Lower leg skin (tissue), 4 donors: ENCODE measurements at places on chromosomes 5 and 9. TPM values are rescaled to one million over a fixed set of nuclear protein-coding genes. Genes with fewer than 3 reads are reported as not detected.

The SLC6A7 gene
- total RNA-seq, result not detected

The WDR38 gene
- total RNA-seq, result not detected

DNA sequence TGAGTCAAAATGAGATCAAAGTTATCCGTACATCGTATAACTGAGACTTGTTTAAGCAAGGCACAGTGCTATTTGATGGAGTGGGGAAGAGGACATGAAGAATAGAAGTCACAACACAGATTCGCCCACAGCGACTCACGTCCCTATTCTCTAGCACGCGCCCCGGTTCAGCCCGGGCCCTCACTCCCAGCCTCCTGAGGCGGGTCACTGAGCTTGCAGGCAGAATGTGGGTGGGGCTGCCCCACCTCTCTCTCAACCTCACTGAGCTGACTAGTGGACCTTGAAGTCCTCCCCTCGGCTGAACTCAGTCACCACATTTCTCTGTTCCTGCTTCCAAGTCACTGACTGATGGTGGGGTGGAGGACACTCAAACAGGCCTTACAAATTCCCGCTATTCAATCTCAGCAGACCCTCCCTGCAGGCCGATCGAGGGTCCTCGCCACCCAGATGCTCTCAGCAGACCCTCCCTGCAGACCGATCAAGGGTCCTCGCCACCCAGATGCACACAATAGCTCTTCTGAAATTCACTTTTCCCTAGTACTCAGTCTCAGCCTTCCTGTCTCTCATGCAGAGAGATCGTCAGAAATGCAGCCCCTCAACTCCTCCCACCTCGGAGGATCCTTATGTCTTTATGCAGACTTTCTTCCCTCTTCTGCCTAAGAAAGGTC is 12.9 kb downstream of the GLDC start:
- DNase-seq, result peak; percentile 56

DNA sequence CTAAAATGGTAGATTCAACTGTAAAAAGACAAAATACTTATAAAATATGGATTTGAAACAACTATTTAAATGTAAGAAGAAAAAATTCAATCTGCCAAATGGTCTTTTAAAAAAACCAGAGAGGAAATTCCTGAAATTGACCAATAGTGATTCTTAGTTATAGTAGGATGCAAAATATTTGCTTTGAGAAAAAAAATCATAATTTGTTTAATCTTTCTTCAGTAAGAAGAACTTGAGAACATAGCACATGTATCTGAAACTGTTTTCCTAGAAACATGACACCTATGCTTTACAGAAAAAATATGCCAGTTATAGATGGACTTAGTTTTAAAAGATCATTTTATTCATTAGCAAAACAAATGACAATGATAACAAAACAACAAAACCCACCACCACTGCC is 186.9 kb upstream of the CD180 start:
- no peak for DNase-seq

- no peak for DNase-seq
These were observed 35.1 kb downstream of the PJA2 start for GRCh38 chr5:109374625-109375024.

DNA sequence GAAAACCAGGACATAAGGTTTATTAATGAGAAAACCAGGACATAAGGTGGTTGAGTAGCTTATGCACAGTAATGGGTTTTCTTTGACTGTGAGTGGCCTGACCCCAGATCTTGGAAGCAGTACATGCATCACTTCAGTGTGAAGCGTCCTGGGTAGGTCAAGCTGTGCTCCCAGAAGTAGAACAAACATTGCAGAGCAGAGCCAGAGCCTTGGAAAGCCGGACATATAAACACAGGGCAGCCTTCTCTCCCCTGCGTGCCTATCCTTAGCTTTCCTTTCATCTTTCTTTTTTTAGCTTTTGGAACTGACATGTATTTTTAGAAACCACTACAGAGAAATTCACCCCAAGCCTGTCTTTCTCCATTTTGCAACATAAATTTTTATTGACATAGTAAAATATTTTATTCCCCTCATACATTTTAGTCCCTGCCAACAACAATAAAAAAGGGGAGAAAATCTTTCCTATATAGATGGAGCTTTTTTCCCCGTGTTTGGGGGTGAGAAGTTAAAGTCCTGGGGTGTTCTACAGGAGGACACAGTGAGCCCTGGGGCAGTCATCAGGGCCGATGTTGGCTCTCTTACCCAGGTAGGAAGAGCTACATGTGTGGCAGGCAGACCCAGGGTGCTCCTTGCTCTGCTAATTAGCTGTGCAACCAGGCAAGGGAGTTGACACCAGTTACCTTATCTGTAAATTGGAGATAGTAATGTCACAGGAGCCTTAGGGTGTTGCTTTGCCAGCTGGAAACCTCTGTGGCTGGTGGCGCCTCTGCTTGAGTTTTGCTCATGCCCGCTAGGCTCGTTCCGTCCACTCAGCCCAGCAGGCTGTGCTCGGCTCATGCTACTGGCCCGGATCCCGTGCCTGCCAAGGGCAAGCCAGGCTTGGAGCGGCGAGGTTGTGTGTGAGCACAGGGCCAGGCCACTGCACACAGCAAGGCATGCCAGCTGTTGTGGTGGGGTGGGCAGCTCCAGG is 389.6 kb downstream of the KDM4C start:
- DNase-seq, result no peak

GRCh38 chr9:26483991-26484390 is 408.6 kb downstream of the CAAP1 start:
- no peak for DNase-seq

- no peak for DNase-seq
These were observed 48.7 kb downstream of the CHD1 start for GRCh38 chr5:98880151-98880550.

DNA sequence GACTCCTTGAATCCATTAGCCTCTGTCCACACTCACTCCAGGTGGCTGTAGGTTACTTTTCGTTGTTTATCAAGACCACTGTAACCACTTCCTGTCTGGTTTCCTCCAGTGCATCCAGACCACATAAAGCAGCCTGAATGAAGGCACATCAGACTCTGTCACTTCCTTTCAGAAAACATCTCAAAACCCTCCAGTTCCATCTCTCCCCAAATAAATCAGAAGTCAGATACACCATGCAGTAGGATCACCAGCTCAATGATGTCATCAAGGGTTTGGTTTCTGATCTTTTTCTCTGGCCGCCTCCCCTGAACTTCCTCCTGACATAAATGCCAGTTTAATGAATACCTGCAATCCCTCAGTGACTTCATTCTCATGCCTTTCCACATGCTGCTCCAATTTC is 161.2 kb downstream of the ZNF462 start:
- DNase-seq, result no peak

DNA sequence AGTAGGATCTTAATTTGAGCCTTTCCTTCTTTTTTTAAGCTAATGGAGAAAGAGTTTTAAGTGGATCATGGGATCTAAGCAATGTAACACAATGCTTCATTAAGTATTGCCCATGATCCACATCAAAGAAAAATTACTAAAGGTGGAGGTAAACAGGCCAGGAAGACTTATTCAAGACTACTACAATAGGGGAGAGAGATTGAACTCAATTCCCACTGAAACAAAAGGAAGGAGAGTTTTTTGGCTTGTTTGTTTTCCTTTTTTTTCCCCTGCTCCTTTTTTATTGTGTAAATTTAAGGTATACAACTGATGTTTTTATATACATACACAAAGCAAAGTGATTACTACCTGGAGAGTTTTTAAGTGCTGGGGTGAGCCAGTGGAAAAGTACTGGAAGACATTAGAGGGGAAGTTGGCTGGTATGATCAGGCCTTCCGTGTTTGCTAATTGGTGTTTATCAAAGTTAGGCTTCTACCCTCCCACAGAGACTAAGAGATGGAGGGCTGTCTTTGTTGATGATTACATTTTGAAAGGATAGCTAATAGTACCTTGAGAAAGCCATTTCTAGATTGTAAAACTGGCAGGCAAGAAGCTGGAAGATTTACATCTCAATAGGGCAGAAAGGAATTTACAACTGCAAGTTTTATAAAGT is 262.7 kb downstream of the CHSY3 start:
- DNase-seq, result no peak

DNA sequence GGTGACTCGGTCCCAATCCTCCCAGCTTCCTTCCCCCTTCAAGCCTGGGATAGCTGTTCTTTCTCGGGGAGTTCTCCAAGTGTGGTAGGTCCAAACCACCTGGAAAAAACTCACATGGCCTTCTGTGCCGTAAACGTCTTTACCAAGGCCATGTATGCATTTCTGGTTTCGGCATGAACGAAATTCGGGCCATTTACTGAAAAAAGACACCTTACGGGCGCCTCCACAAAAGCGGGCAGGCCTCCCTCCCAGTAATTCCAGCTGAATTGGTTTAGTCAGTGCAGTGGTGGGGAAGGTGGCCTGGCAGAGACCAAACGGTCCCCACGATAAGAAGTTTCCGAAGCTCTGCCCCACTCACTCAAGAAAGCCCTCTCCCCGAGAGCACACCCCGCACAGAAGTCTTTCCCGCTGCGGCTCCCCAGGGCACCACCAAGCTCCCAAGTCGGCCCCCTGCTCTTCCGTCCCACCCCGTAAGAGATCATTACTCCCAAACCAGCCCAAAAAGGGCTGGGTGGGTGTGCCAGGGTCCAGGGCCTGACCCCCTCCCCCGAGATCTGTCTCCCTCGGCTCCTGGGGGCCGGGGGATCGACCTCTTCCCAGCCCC is 86.3 kb upstream of the MELK start:
- no peak for DNase-seq

DNA sequence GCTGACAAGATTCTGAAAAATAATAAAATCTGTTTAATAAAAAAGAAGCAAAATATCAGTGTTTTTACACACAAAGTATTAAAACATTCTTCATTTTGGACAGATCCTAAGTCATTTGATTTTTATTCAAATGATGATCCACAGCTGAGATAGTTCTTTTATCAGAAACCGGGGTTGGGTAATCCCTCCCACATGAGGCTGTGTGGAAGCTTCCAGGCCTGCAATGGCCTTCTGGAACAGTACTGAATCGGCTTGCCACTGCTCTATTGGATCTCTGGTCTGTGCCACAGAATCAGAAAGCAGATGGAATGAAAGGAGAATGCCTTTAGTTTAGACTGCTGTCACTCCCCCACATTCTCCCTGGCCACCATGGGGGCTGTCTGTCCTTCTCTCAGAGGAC is 6.1 kb upstream of the C5orf58 start:
- DNase-seq, result peak; percentile 47

- DNase-seq, result no peak
These were observed 360.6 kb upstream of the PRR16 start for GRCh38 chr5:120103495-120103894.

DNA sequence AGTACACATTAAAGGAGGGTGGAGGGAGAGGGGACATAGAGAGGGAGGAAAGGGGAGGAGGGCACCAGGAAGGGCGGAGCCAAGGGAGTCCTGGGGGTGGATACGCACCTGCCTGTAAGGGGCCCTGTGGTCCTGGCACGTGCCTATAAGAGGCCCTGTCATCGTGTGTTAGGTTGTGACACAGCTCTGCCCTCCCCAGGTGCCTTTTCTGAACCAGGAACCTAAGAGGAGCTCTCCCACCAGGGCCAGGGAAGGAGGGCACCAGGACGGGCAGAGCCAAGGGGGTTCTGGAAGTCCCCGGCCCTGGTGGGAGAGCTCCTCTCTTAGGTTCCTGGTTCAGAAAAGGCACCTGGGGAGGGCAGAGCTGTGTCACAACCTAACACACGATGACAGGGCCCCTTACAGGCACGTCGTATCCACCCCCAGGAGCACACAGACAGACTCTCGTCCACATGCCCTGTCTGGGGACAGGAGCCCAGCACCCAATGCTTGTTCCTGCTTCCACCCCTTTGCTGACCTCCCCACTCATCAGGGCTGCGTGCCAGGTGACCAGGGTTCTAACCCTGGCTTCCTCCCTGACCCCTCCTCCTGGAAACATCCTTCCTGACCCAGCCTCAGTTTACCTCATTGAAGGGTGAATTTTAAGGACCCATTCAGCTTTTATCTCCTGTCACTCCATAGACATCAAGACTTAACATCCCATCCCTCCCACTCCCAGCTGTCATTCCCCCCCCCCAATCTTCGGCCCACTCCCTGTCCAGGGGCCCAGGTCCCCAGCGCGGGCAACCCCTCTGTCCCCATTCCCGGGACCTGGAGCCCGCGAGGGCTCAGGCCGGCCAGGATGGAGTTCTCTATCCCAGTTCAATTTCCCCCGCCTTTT is 12.9 kb upstream of the OLFM1 start:
- DNase-seq, result peak; percentile 60

DNA sequence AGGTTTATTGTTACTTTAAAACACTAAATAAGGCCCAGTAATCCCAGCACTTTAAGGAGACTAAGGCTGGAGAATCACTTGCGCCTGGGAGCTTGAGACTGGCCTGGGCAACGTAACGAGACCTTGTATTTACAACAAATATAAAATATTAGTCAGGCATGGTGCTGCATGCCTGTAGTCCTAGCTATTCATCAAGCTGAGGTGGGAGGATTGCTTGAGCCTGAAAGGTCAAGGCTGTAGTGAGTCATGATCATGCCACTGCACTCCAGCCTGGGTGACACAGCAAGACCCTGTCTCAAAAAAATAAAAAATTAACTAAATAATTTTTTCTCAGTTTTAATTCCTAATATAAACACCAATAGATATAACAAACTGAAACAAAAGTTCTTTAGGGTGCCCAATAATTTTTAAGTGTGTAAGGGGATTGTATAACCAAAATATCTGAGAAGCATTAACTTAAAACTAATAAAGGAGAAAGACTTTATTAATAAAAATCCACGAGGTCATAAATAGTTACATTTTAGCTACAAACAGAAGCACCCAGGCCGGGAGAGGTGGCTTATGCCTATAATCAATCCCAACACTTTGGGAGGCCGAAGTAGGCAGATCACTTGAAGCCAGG is 32.7 kb downstream of the FAM13B start:
- DNase-seq, result no peak

DNA sequence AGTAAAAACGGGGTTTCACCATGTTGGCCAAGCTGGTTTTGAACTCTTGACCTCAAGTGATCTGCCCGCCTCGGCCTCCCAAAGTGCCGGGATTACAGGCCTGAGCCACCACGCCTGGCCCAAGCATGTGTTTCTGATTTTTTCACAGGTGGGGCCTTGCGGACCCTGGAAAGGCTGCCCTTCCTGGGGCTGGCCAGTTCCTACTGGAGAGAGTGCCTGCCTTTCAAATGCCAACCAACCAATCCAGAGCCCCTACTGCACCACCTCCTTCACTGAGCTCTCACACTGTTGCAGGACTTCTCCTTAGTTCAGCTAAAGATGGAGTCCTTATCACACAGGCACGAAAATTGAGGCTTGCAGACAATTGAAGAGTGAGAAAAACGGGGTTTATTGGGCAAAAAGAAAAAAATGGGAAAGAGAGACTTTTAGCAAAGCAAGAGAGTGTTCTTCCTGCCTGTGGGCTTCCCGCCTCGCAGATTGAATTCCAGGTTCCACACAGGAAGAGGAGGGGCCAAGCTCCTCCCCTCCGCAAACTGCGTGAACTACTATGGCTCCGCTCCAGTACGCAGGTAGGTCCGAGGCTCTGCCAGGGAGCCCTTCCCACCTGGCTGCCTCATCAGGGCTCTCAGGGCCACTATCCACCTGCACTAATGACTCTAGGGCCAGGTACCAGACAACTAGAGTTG is 8.3 kb upstream of the CMBL start:
- DNase-seq, result no peak

GRCh38 chr9:104200456-104200994 is 106.4 kb downstream of the SMC2 start:
- no peak for DNase-seq
